ENCODE measurements at places on chromosomes 13 and 19.

DNA sequence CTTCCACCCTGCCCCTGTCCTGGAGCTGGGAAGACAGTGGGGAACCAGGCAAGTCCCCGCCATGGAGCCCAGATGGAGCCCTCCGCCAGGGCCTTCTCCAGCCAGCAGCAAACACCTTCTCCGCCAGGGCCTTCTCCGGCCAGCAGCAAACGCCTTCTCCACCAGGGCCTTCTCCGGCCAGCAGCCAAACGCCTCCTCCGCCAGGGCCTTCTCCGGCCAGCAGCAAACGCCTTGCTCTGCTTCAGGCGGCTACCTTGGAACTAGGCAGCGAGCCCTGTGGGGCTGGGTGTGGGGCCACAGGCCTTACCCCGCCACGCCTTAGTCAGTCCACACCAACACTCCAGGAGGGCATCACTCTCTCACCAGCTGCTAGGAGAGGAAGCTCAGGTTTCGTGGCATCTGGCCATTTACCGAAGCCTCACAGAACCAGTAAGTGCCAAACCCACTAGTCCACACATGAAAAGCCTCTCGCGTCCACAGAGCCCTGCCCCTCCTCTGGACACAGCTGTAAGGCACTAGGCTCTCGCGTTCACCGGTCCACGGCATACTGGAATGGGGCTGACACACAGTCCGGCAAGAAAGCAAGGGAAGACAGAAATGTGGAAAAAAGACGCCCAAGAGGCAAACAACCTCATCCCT is 41.0 kb downstream of the MLLT1 start:
- DNase-seq: no peak

DNA sequence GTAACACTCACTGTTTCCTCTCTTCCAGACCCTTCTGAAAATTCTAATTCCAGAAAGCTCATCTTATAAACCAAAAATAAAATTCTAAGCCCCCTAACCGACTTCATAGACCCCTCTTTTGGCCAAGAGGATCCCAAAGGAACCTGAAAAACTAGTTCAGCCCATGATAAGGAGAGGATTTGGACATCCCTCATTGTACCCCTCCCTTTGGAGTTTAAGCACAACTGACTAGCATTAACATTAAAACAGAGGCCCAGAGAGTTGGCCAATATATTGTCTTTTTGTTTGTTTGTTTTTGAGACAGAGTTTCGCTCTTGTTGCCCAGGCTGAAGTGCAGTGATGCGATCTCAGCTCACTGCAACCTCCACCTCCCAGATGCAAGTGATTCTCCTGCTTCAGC is 34.2 kb upstream of the MUC16 start:
- DNase-seq: no peak

DNA sequence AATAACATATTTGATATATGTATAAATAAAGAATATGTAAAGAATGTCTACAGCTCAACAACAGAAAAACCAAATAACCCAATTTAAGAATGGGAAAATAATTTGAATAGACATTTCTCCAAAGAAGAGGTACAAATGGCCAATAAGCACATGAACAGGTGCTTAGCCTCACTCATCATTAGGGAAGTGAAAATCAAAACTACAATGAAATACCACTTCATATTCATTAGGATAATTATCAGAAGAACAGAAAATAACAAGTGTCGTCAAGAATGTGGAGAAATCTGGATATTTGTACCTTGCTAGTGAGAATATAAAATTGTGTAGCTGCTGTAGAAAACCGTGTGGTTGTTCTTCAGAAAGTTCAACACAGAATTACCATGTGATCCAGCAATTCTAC is 8.4 kb upstream of the SUPT20H start:
- DNase-seq: no peak

GRCh38 chr19:17872251-17873001 is 681 bp downstream of the SLC5A5 start:
- DNase-seq: no peak

All from thyroid gland (tissue), 4 donors.